ENCODE measurements at places on chromosomes 16 and 17.

GRCh38 chr16:29304251-29304650 is 102.3 kb downstream of the NPIPB11 start:
- no peak for DNase-seq

GRCh38 chr17:29686993-29687590 is 64.4 kb upstream of the CORO6 start:
- no peak for DNase-seq

- no peak for DNase-seq
Observed at GRCh38 chr16:27974896-27975540, 88.5 kb downstream of the GSG1L start.

DNA sequence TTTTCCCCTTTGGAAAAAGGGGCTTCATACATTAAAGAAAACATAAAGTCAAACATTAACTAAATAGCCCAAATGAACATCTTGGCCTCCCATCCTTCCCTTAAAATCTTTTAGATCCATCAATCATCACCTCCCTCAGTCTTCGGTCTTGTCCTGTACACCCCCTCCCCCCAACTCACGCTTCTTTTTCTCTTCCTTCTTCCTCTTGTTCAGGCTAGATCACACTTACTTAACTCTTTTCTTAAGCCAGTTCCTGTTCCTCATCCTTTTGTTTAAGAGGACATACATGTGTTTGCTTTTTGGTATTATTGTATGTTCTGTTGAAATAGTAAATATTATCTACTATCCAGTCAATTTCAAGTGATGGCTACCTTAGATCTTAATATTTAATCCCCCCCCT is 5.5 kb downstream of the MFSD6L start:
- no peak for DNase-seq

DNA sequence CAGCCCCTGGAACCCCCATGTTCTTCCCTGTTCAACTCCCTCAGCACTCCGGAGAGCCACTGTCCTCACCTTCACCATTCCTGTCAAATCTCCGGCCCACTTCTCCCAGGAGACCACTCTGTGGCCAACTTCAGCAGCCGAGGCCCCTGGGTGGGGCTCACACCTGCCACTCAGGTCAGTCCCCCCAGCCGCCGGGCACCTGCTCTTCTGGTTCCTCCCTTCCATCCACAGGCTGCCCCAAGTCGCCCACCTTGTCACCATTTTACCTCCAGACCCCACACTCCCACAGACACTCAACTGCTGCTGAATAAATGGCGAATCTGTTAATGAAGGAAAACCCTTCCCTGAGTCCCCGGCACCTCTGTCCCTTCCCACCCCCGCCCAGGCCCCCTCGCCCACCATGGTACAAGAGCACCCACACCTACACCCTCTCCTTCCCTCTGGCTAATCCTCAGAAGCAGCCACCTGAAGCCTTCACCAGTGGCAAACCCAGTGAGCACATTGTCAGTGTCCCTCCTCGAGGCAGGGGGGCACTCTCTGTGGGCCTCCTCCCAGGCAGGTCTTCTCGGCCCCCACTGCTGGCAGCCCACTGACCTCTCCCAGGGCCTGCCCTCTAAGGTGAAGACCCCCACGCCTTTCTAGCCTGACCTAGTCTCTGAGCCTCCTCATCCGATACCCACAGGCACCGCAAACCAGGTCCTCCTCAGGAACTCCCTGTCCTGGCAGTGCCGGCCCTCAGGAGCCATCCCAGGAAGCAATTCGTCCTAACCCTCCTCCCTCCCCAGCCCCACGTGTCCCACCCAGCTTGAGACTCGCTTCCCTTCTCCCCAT is 8.2 kb downstream of the CANT1 start:
- no peak for DNase-seq

DNA sequence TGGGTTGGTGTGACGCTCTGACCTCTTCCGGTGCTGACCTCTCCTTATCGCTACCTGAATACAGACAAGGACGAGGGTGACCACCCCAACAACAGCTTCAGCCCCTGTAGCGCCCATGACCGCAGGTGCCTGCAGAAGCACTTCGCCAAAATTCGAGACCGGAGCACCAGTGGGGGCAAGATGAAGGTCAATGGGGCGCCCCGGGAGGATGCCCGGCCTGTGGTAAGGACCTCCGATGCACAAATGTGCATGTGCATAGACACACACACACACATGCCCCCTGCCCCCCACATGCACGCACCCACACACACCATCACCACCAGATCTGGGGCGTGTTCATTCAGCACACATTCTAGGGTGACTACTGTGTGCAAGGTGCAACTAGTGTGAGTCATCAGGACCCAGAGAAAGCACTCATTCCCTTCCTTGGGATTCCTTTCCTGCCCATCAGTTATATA is 9.7 kb downstream of the IGFBP4 start:
- DNase-seq: no peak

DNA sequence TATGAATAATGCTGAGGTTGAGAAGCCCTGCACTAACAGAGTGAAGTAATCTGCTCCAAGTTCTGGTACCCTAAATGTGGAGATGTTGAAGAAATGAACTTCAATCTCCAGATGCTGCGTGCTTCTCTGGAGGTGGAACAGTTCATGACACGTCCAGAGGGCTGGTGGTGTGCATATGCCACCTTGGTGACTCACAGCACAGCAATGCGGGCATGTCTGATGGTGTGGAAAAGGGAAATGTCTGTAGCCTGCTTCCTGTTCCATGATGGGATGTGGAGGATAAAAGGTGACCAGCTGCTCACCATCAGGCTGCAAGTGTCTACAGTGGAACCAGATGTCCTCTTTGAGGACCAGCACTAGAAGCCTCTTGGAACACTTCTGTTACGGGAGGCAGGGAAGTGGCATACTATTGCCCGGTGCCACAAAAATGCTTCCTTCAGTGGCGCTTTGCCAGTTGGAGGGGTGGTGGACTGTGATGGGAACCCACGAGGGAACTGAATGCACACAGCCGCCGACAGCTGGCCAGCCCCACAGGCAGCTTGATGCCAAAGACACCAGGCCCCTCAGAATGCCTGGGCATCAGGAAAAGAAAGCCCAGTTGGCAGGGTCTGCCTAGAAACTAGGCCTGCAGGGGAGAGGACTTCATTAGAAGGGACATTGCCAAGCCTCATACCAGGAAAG is 19.9 kb downstream of the SNX11 start:
- DNase-seq: no peak

DNA sequence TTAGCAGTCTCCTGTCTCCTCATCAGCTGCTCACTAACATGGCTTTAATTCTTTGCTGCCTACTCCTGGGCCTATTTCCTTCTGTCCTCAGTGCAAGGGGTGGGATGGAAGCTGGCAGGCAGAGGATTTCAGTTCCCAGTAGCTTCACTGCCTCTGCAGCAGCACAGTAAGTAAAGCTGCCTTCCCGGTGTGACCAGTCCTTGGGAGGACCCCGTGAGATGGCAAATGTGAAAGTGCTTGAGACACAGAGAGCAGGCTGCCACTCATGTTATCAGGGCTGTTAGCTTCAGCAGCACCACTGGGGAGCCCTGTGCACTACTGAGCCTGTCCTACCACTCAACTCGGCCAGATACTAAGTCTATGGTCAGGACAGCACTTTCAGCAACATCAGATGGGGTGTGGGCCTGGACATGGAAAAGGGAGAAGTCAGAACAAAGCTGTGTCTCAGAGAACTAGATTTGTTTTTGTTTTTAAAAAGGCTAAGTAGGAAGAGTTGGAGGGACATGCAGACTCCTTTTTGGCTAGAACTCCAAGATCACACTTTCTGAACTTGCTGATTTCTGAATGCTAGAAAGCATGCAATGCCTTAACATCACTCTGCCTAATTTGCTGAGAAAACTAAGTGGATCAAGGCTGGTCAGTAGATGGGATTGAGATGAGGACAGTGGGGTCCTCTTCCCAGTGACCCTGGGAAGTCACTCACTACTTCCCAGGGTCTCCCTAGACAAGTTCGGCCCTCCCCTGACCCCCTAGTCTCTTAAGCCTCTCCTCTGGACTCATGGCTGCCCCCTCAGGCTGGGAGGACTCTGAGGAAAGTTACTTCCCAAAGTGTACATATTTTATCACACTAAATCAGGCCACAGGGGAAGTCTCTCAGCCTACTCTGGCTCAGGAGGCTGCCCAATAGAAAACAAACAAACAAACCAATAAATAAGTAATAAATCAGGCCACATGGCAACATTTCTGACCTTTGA is 1.1 kb downstream of the ACSF2 start:
- DNase-seq: peak; percentile 30

GRCh38 chr16:75256696-75257343 is 5.4 kb upstream of the BCAR1 start:
- DNase-seq: no peak

DNA sequence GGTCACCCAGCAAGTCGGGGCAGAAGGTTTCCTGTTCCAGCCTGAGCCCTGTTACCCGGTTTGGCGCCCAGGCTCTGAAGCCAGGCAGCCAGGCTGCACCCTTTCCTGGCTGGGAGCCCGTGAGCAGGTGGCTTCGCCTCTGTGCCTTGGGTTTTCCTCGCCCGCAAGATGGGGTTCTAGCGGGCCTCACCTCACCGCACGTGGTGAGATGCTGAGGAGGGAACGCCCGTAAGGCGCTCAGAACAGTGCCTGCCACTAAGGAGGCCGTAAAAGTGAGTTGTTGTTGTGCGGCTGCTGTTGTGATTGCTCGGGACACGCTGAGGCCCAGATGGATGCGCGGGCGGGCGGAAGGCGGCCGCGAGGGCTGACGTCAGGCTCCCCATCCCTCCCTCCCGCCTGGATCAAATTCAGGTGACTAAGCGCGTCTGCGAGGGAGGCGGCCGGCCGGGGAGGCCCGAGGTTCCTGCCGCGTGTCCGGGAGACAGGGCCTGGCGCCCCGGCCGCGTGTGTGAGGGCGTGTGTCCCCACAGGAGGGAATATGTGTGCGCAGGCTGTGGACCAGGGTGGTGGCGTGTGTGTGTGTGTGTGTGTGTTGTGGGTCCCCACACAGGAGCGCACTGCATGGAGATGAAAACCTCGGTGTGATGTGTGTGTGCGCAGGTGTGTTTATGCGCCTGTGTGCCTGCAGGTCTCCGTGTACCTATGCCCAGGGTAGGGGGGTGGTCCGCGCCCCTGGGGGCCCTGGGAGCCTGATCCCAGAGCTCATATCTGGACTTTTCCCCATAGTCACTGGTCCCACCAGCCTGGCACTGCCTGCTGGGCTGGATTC is 4.3 kb downstream of the CAMKK1 start:
- DNase-seq: peak; percentile 84

DNA sequence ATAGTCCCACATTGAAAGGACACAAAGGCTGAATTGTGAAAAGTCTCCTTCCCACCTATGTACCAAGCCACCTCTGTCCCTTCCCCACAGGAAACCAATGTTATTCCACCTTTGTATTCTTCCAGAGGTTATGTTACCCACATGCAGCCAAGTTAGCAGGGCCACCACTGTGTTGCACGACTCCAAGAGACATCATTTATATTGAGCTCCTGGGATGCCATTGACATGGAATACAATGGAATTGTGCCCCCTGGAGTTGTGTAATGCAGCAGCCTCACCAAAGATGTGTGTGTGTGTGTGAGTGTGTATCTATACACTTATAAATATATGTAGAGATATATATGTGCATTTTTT is 21.6 kb upstream of the MSI2 start:
- DNase-seq: no peak

GRCh38 chr17:74603037-74603635 is 11.1 kb upstream of the CD300LD start:
- DNase-seq: no peak

DNA sequence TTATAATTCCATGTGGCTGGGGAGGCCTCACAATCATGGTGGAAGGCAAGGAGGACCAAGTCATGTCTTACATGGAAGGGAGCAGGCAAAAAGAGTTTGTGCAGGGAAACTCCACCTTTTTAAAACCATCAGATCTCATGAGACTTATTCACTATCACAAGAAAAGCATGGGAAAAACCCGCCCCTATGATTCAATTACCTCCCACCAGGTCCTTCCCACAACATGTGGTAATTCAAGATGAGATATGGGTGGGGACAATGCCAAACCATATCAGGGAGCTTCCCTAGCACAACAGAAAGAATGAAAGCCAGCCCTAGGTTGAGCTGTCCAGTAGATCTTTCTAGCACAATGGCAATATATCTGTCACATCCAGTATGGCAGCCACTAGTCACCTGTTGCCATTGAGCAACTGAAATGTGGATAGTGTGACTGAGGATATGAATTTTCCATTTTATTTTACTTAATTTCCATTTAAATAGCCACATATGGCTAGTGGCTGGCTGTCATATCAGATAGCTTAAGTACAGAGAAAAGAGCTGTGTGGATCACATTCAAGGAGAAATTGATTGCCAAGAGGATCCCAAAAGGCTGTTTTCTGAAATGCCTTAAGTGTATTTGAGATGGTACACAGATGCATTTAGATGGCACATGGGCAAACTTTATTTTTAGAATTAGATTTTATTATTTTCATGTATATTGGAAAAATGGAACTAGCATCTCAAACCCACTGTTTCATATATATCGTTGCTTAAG is 273.0 kb downstream of the GRIN2A start:
- no peak for DNase-seq

DNA sequence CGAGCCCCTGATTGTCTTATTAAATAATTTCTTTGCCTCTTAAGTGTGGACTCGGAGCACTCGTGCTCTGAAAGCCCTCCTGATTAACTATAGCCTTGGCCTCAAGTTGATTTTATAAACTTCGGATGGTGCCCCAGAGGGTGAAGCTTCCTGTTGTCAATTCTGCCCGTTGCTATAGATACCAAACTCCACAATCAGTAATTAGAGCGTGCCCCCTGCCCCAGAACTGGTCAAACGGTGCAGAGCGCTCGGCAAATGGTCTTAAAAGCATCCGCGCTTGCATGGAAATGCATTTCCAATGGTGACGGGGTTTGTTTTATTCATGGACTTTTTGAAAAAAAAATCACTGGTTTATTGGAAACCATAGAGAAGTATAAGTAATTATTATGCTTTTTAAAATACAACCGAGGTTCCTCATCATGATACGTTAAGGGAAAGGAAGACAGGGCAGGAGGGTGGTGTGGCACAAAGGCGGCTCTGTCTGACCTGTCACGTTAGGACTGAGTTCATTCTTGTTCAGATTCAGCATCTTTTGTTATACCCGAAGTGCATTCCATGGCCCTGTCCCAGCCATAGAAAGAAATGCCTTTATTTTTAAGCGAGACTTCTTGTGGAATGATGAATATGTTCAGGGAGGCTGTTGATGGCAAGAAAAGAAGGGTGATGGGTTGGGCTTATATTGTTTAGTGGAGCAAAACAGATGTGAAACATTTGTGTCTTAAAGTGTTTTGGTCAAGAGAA is 476.4 kb downstream of the MAF start:
- DNase-seq: no peak

- DNase-seq: no peak
Observed at GRCh38 chr17:44078412-44078811, 7.9 kb downstream of the G6PC3 start.

GRCh38 chr17:66508896-66509844 is 206.8 kb downstream of the PRKCA start:
- DNase-seq: no peak

DNA sequence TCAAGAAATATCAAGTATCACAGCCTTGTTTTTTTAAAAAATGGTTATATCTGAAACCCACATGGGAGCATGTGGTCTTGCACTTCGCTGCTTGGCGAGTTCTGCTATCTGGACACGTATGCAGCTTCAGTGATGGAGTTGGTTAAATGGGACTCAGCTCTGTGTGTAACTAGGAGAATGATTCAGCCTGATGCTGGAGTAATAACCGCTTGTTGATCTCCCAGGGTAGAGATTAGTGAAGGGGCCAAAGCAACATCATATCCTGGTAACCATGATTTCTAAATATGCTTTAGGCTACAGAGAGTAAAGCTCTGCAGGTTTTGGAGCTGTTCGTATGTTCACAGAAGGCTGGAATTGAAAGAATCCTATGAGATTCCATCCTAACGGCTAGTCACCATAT is 63.2 kb downstream of the IQCK start:
- peak; percentile 89 for DNase-seq

All from skin of body (tissue), 3 donors.